ENCODE measurements at places on chromosomes 13 and 19.

DNA sequence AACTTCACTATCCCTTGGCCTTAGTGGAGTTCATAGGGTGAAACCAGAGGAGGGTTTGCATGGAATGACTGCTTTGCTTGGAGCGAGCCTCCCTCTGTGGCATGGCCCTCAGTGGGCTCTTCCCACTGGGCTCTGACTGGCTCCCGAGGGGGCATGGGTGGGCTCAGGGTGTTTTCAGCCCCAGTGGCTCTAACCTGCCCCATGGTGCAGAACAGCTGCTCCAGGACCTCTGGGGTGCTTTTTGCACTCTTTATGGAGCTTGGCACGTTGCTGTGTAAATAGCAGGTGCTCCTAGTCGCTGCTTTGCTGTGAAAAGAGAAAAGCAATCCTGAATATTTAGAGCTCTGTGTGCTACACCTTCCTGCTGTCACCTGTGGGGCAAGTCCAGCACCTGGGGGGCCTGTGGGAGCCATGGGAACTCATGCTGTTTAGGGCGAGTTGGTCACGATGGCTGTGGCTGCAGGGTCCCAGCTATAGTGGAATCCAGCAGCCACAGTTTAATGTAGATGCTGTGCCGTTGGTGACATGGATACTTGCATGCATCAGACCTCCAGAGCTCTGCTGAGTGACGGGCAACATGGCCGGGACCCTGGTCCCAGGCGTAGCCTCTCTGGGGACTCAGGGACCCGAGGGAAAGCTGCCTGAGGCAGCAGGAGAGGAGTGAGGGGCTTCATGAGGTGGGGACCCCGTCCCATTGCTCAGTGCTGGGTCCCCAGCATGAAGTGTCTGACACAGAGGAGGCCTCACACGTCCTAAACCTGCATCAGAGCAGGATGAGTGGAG lies 14.3 kb upstream of the MCF2L start:
- no peak for DNase-seq

- DNase-seq = peak; percentile 63
Observed at GRCh38 chr13:80047406-80047805, 293.5 kb downstream of the SPRY2 start.

- no peak for DNase-seq
Observed at GRCh38 chr13:98524391-98524790, 52.5 kb downstream of the STK24 start.

GRCh38 chr13:98648141-98648540 lies 71.2 kb upstream of the STK24 start:
- DNase-seq = no peak

DNA sequence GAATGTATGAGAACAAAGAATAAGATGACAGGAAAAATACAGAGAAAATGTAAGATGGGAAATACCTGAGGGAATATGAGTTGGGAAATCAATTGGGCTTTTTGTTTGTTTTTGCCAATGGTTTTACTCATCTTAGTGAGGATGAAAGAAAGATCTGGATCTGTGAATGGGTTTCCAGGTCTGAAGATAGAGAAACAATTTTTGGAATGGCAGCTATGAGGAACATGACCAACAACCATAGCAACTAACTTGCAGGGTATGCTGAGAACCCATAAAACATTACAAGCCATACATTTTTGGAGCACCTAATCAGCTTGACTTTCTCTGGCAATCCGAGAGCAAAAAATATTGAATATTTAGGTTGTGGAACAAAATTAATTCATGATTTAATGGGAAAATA lies 290.0 kb downstream of the KCTD12 start:
- no peak for DNase-seq

DNA sequence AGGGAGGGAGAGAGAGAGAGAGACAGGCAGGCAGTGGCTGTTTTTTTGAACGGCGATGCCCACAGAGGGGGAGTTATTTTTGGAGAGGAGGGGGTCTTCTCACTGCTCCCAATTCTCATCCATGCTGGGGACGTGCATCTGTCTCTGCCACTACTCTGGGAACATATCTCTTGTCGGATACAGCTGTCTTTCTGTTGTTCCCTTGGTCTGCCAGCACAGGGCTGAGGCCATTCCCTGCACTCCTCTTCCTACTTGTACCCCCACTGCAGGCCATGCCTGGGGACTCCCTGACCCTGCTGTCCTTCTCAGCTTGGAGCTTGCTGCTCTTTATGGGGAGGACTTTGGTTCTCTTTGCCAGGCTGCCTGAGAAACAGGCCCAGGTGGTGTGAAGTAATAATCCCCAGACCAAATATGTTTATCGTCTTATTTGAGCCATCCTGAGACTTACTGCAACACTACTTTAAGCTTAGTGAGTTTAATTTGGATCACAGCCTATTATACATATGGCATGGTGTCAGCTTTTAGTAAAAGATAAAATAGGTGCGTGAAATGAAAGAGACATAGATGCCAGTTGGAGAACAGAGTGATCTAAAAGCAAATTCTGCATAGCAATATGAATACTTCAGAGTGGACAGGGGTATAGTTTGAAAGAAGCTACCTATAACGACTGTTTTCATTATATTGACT lies 19.1 kb downstream of the LRCH1 start:
- no peak for DNase-seq

- DNase-seq = no peak
Observed at GRCh38 chr13:75897386-75897785, 261.3 kb downstream of the LMO7 start.

- DNase-seq = no peak
Observed at GRCh38 chr13:29737061-29737460, 113.4 kb downstream of the UBL3 start.

GRCh38 chr19:54949412-54949811 lies 2.1 kb upstream of the NLRP7 start:
- no peak for DNase-seq

GRCh38 chr13:110887597-110888333 lies 27.1 kb downstream of the ANKRD10 start:
- no peak for DNase-seq

DNA sequence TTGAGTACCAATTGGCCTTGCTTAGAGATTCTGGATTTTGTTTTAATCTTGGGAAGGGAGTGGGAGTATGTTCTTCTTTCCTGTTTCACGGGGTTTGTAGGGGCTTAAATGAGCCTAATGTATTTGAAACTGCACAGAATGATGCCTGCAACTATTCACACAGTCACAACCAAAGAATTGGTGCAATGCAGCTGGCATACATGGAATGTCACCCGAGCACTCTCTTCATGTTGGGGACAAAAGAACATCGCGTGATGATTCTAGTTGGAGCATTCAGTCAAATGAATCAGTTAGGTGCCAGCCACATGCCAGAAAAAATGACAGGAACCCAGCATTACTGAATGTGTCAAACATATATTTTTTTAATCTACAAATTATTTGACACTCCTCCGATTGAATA lies 22.1 kb downstream of the STARD13 start:
- DNase-seq = no peak
